Activated CD4-positive, CD25-positive, alpha-beta regulatory T cell treated with anti-CD3 and anti-CD28 coated beads, Interleukin-2, amount 50 U/mL, for 24 hours (primary cell): ENCODE measurements at places on chromosomes 4 and X.
A peak's percentile ranks its signal among the peaks of the same experiment; 100 is the strongest.

- no peak for ATAC-seq
These were observed 211.1 kb upstream of the MAMLD1 start for GRCh38 chrX:150152036-150152435.

- ATAC-seq = peak; percentile 11
These were observed 13.6 kb upstream of the TMEM156 start for GRCh38 chr4:39045827-39046221.

DNA sequence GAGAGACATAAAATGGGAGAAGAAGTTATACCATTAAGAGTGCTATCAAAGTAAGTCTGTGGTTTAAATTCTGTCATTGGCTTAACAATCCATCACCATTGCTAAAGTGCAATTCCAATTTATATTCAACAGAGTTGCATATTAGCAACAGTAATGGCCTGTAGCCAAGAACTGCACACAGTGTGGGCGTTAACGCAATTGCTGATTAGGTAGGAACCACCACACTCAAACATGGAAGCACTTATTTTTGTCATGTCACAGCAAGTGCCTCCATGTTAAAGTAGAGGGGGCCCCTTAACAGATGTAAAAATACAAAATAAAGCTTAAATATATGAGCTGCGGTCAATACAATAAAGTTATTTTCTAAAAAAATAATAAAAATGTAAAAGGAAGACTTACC lies 10.8 kb downstream of the LARP7 start:
- ATAC-seq = no peak

DNA sequence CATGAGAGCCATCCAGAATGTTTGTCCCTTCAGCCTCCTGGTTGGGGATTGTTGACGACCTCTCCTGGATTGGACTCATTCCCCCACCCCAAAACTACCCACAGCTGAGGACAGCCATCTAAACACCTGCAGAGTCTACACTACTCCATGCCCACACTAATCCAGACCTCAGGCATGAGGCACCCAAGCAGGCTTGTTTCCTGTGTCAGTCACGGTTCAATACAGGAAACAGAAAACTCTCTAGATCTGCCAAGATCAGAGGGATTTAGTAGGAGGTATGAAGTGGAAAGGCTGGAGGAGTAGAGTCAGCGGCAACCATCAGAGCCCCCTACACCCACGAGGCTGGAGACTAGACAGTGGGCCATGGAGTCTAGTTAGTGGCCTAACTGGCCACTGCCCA lies 37.7 kb downstream of the HAND2 start:
- no peak for ATAC-seq
